ENCODE measurements at places on chromosomes 5 and 9.

DNA sequence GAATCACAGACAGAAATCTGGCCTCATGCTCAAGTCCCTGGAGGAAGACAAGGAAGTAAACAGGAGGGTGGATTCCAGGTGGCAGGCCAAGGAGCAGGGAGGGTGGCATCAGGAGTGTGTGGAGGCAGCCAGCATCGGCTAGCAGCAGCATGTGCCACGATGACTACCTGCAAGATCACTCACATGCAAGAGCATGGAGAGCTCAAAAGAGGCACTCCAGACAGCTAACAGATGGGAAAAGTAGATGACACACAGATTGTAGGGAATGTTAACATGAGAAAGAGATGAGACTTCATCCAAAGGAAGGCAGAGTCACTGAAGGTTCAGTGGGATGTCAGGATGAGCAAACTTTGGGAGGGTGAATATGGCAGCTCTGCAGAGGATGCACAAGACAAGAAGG is 104.3 kb downstream of the SEMA5A start:
- DNase-seq = no peak

- peak; percentile 43 for DNase-seq
These were observed 417 bp downstream of the GABBR2 start for GRCh38 chr9:98708103-98708932.

- peak; percentile 5 for DNase-seq
These were observed 12.1 kb upstream of the SLC6A19 start for GRCh38 chr5:1189269-1189668.

DNA sequence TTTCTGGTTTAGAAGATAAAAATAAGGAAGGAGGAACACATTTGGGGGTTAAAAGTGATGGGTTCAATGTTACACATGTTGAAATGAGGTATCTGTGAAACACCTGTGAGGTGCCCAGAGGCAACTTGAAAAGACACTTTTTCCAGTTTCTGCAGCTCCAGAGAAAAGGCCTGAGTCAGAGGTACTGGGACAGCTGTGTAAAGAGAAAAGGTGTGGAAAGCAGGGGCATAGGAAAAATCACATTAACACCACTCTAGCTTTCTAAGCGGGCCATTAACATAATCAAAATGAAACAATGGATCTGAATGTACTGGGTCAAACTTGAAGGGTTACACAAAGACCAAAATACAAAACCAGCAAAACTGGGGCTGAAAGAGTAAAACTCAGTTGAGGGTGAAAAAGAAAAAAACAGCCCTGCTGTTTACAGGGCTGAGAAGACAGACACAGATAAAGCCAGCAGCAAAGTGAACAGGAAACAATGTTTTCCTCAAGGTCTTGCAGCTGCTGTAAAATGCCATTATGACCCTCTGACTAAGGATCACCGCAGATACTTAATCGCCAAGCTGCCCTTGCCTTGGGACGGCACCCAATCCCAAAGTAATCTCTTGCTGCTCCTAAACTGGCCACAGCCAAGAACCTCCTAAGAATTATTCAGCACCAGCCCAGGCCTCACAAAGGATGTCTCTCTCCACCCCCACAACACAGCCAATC is 104.7 kb downstream of the DROSHA start:
- no peak for DNase-seq

DNA sequence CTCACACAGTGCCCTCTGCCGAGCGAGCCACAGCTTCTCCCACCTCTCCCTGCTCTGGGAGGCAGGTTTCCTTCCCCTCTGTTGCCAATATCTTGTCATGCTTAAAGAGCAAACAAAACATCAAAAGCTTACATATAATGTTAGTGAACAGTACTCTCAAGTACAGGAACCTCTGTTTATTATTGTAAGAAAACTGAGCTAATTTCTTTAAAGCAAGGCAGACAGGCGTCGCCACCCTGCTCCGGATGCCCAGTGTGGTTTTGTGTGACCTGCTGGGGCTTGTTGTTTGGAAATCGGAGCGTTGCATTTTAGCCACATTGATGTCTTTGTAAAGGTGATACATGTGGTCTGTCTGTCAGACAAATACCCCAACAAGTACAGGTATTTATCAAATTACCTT is 401.4 kb upstream of the IRX1 start:
- DNase-seq = no peak

GRCh38 chr5:82335806-82336205 is 57.7 kb upstream of the RPS23 start:
- no peak for DNase-seq

GRCh38 chr5:67206461-67206860 is 9.9 kb upstream of the CD180 start:
- no peak for DNase-seq

DNA sequence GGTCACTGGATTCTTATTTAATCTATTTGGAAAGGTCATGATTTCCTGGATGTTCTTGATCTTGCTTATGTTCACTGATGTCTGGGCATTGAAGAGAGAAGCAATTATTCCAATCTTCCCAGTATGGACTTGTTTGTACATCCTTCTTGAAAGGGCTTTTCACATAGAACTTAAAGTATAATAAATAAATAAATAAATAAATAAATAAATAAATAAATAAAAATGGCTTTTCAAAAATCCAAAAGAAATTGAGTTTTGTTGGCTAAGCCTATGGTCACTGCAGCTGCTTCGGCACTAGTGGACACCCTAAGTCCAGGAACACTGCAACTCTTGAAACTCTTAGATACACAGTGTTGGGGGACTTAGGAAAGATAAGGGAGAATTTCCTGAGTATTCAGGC is 840.7 kb upstream of the EDIL3 start:
- no peak for DNase-seq

All from glutamatergic neuron (in vitro differentiated cells).